ENCODE measurements at places on chromosomes 7 and 10.
A peak's percentile ranks its signal among the peaks of the same experiment; 100 is the strongest.

GRCh38 chr10:78049851-78050250 is 16.2 kb downstream of the RPS24 start:
- no peak for DNase-seq

- no peak for DNase-seq
Observed at GRCh38 chr7:134618756-134619530, 27.7 kb upstream of the BPGM start.

- DNase-seq: peak; percentile 66
Observed at GRCh38 chr7:100545360-100546128, 6.5 kb downstream of the AGFG2 start.

DNA sequence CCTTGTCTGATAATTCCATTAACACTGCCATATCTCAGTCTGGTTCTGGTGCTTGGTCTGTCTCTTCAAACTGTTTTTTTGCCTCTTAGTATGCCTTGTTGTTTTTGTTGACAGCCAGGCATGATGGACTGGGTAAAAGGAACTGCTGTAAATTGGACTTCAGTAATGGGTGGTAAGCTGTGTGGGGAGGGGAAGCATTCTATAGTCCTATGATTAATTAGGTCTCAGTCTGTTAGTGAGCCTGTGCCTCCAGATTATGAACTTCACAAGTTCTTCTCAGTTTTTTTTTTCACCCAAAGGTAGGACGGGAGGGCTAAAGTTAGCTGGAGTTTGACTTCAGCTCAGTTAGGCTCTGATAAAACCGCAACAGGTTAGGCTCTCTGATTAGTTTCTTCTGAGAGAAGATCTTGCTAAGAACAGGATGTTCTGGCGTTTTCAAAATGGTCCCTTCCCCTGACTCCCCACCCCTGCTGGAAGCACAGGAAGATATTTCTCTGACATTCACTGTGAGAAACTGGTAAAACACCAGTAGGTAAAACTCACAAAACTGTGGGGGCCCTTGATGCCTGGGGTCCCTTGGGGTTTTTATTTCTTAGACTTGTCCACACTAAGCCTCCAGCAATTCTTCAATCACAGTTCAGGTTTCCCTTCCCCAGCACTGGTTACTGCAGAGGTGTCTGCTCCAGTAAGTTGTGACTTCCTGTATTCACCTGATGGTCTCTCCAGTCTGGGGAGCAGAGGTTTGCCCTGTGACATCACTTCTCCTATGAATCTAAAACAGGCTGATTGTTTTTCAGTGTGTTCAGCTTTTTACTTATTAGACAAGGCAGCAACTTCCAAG is 43.3 kb upstream of the CCDC71L start:
- no peak for DNase-seq
